Stimulated activated CD4-positive, alpha-beta T cell treated with anti-CD3 and anti-CD28 coated beads, Interleukin-12 subunit alpha, Interleukin-12 subunit beta, amount 100 ng/mL, for 48 hours (primary cell): ENCODE measurements at places on chromosomes 5 and 9.

GRCh38 chr5:16812448-16812847 lies 123.6 kb downstream of the MYO10 start:
- no peak for DNase-seq

DNA sequence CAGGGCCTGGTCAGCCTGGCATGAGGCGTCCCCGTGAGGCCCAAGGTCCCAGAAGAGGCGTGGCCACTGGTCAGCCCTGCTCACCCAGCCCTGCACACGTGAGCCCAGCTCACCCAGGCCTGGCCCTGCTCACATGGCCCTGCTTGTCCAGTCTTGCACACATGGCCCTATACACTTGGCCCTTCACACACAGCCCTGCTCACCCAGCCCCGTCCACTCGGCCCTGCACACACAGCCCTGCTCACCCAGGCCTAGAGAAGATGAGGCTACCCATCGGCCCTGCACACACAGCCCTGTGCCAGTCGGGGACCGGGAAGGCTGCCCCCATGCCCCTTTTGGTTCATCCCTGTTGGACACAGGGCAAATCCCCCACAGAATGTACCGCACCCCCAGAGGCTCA lies 28.4 kb downstream of the ZDHHC11B start:
- no peak for DNase-seq

- no peak for DNase-seq
Observed at GRCh38 chr9:129664746-129665388, 580 bp upstream of the PRRX2 start.

GRCh38 chr5:121138495-121138907 lies 674.4 kb downstream of the PRR16 start:
- no peak for DNase-seq

GRCh38 chr5:171650597-171650996 lies 135.0 kb upstream of the SMIM23 start:
- DNase-seq: no peak

DNA sequence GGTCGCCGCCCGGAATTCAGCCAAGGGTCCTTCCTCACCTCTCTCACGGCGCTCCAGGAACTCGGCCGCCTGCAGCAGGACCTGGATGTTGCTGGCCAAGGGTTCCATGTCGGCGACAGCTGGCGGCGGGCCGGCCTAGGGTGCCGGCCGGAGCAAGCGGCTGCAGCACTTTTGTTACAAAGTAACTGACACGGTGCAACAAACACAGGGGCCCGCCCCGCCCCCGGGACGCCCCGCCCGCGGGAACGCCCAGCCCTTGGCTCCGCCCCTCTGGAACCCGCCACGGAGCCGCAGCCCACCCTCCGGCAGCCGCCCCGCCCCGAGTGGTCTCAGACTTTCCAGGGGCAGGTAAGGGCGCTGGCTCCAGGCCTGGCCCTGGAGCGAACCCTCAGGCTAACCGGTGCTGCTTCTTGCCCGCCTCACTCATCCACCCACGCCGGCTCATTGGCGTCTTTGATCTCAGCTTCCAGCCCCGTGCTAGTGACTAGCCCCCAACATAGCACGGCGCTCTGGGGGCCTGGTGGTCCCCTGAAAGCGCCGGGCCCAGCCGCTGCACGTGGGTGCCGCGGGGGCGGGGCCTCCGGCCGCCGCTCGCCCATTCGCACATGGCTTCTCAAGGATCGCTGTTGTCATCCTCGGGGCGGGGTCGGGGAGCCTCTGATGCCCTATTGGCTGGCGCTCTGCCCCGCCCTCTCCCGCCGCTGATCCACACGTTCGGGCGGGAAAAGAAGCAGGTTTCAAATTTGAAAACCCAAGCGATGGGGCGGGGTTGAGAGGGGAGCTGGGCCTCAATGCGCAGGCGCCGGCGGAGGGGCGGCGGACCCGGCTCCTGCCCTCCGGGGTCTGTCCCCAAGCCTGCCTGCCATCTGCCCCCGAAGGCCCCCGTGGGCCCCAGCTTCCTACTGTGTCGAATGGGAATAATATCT lies at the start of gene MXD3:
Gene MXD3, minus strand, starts transcription at position 176 of the 926 bp plus-strand sequence. Its CDS starts 68 bp downstream, at position 108.
- DNase-seq: peak; percentile 98

DNA sequence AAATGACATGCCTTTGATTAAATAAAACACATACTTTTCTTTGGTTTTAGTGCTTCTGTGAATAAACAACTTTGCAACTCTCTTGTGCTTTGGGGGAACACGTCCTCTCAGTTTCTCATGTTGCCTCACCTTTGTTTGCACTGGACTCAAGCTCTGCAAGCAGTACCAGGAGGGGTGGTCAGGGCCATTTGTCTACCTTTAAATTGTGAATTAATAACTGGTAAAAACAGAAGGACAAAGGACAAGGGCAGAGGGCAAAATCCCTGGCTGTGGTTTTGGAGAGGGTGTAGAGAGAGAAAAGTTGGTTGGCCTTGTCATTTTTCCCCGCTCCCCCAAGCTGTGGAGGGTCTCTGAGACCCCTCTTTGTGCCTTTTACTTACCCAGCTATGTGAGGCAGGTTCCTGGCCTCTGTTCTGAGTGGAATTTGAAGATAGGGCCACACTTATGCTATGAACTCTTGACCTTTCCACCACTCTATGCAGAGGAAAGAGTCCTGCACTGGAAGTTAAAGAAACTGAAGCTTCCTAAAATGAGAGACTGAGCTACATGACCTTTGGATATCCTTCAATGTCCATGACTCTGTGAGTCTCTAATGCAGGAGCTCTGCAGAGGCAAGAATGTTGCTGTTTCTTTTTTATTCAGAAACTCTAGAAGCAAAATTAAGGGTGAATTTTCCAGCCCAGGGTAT lies 55.1 kb upstream of the MOCS2 start:
- no peak for DNase-seq

- DNase-seq: no peak
Observed at GRCh38 chr5:5145651-5146529, 5.8 kb downstream of the ADAMTS16 start.

DNA sequence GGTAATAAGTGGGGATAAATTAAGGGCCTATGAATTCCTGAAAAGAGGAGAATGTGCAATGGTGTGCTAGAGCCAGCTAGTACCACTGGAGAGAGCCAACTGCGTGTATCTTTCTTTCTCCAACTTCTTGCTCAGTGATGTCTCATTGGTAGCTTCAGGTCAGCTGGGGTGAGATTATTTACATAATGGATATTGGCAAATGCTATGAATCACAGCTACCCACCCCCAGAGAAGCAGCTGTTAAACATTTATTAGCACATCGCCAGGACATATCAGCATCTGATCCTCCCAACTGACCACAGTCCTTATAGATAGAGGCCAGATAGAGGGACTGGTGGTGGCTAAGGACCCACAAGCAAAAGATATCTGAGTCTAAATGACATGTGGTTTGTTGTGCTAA lies 421.3 kb downstream of the ACTL7B start:
- DNase-seq: no peak

GRCh38 chr9:14085810-14086209 lies 228.1 kb downstream of the NFIB start:
- DNase-seq: no peak

- no peak for DNase-seq
Observed at GRCh38 chr5:176740702-176741496, 69.5 kb upstream of the UNC5A start.
